ENCODE measurements at places on chromosomes 1 and 21.

DNA sequence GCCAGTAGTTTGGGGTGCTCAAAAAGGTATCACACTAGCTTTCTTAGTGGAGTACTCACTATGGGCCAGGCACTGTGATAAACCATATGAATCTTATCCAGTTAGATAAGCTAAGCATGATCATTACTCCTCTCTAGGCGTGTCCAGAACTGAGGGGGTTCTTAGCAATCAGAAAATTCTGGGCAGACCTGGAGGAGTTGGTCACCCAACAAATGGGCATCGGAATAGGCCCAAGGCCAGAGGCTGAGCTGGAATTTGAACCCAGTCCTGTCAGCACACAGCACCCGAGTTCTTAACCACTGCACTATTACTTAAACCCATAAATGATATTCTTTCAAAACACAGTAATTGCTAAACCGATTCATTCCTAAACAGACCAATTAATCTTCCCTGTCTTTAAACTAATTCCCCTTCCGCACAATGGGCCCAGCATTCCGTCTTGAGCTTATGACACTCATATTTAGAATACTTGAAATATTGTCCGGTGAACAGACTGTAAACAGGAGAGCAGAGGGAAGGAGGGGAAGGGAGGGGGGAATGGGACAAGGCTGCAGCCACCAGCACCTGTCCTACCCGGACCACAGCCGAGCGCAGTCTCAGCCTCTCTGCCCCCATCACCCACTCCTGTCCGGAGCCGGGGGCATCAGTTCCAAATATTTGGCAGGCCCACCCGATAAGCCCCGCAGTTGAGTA, 113.0 kb upstream of the GADD45A start:
- DNase-seq, result no peak

GRCh38 chr1:228393268-228393701, 13.3 kb downstream of the TRIM11 start:
- no peak for DNase-seq

- DNase-seq, result no peak
Measured at GRCh38 chr1:157025856-157026255, 19.7 kb downstream of the ARHGEF11 start.

DNA sequence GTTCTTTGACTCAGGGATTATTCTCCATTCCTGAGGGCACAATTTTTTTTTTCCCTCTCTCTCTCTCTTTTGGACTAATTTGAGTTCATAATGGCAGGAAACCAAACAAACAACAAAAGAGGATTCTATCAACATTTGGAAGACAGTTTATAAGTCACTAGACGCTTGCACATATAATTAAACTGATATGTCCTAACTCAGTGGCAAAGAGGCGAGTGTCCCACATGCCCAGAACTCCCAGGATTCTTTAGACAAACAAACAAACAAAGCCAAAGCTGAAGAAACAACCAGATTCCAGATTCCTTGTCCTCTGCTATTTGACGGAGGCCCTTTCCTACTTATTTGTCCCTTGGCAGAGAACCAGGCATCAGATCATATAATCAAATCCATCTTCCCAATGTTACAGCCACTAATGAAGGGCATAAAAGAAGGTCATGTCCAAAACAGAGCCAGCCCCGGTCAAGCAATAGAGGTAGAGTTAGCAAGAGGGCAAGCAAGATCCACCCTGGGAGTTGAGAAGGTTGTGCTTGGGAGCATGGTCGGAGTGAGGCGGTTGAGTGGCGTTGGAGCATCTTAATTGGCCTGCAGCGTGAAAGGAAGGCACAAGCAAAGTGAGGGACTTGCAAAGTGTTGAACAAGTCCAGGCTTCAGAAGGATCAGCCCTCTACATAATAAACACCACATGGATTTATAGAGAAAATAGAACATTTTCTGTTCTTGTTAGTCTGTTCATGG, 30.3 kb downstream of the ZNF362 start:
- DNase-seq, result no peak

- no peak for DNase-seq
Measured at GRCh38 chr1:245990315-245991022, 516.6 kb downstream of the SMYD3 start.

DNA sequence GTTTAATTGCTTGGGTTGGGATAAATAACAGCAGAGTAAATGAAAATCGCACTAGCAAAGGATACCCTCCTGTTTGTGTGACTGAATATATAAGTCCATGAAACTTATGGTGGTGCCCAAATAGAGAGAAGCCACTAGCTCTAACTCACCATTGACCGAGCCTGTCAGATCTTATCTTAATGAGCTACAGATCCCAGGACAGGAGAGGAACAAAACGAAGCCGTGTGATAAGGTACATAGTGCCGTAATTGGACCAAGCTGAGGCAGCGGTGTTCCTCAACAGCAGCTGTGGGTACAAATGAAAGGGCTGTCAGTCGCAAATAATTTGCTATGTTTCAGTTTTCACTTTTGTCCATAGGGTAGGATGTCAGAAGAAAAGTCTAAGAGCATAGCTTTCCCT, 276.1 kb downstream of the PTBP2 start:
- no peak for DNase-seq

DNA sequence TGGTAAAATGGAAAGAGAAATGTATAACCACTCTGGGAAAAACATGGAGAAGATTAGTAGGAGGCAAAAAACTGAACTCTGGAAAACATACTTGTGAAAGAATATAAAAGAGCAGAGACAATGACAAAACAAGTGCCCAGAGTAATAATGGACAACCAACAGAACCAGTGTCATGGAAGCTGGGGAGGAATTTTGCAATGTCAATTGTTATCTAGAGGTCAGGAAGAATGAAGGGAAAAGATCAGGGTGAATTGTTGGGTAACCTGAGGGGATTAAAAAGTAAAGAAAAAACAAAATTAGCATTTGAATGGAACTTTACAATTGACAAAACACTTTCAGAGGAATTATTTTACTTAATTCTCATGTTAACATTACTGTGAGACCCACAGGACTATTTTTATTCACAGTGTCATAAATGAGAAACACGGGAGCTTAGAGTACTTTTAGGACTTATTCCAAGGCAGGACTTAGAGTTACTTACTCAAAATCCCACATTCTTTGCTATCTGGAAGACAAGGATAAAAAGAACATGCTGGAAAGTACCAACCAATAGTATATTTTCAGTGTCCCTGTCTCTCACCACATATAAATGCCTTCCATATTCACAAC, 19.5 kb downstream of the JAM2 start:
- DNase-seq, result no peak

DNA sequence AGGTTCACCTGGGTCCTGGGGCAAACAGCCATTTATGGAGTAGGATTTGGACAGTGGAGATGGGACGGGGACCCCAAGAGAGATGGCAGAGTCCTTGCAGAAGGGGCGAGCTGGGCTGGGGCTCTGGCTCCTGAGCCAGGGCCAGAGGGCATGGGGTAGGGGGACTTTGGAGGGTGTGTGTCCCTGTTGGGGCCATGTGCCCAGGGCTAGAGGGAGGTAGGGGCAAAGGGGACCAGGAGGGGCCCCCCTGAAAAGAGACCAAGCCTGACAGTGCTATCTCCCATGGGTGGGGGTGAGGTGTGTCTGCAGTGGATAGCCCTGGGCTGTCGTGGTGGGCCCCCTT, 92.3 kb downstream of the TRIM11 start:
- DNase-seq, result no peak

GRCh38 chr1:172273647-172274396, 146.7 kb upstream of the C1orf105 start:
- DNase-seq, result no peak
